ENCODE measurements at places on chromosomes 2 and 18. TPM values are rescaled to one million over a fixed set of nuclear protein-coding genes. Genes with fewer than 3 reads are reported as not detected.

DNA sequence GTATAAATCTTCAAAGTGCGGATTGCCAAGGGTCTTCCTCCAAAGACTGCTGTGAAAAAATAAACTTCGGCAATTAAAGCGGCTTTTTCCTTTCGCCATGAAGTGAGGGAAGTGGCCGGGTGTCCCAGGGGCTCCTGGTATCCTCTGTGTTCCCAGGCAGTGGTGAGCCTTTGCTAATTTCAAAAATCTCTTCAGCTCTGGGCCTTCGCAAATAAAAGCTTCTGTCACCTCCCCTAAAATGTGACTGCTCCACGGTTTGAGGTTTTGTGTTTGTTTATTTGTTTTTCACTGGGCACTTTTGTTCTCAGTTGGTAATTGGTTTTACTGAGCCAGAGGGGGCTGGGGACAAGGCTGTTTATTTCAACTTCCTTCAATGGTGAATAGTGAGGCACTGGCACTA is 270.1 kb upstream of the POU3F3 start:
- DNase-seq = no peak

BOLL gene
- total RNA-seq = not detected

- DNase-seq = no peak
Measured at GRCh38 chr2:222598611-222599010, 57.3 kb downstream of the FARSB start.

DNA sequence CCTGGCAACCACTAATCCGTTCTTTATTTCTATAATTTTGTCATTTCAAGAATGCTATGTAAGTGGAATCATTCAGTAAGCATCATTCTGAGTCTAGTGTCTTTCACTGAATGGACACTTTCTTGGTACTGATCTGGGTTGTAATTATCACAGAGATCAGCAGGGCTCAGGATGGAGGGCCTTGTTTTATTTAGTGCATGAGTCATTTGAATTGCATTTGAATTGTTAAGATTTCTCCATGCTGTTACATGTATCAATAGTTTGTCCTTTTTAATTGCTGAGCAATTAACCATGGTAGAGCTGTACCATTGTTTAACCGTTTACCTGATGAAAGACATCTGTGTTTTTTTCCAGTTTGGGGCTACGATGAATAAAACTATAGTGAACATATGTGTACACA is 256.4 kb downstream of the THSD7B start:
- DNase-seq = no peak

DNA sequence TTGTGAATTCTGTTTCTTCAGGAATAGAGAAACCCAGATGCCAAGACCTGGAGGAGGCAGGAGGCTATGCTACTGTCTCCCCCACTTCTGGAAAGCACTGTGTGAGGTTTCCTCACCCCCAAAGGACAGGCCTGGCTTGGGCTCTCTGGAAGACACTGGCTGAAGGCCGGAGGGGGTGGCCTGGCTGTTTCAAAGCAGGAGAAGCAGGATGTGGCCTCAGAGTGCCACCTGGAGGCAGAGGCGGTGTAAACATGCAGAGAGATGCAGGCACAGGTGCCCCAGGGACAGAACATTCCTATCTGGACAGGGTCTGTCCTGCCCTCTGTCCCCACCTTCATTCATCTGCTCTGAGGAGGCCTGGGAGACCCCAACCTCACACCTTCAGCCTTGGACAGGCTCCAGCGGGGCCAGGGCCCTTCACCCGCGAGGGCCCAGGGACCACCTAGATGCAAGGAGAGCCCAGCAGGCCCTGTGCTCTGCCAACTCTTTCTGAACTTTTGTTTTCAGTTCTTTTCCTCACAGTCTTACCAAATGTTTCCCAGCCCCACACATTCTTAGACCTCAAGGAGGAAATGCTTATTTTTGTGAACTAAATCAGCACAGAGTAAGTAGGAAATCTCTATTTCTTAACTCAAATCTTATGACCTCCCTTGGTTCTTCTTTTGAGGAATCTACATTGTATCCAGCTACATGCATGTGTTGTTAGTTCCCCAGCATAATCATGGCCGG is 79.2 kb downstream of the LONRF2 start:
- no peak for DNase-seq

DNA sequence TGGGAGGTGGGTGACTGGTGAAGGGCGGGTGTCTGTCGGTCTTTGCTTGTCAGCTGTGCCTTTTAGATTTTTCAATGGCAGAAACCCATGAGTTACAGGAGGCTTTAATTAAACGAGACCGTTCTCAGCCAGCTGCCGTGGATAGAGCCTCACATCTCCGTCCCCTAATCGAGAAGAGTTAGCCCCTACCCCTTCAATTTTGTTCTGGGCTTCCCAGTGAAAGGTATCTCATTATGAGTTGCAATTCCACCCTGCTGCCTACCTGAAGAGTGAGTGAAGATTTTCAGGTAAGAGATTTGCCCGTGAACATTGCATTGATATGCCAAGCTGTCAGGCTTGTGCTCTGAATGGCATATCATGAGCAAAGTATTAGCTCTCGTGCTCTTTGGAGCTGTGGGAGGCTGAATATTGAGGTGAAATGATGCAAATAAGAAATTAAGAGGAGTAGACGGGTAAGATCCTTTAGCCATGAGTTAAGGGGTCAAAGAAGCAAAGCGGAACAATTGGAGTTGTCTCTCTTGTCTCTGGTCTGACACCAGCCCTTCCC is 118.7 kb upstream of the MSTN start:
- DNase-seq = no peak

- DNase-seq = peak; percentile 75
Measured at GRCh38 chr2:174059884-174060244, 94.7 kb upstream of the SP3 start.

EML6 gene
- 0.34 TPM for total RNA-seq

DNA sequence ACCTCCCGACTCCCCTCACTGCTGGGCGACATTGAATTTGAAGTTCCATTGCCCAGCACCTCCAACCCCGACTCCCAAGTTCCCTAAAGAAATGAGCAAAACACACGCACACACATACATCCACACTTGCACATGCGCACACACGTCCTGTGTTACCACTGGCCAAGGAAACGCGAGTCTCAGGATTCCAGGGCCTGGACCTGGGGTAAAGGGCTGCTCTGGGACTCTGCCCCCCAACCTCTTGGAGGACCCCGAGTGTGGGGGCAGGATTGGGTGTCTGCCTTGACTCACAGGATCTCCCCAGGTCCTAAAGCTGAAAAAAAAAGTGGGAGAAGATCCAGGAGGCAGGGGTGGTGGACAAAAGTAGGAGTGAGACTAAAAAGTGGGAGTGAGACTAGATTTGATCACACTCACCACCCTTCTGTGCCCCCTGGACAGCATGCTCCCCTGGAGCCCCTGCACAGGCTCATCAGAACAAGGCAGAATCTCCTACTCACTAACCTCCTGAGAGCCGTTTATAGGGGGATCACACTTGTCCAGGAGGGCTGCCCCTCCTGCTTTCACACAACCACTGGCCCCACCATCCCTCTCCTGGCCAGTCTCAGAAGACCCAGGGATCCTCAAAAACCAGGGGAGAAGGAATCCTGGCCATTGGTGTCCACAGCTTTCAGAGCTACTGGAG is 202.2 kb downstream of the TNS1 start:
- no peak for DNase-seq

GRCh38 chr2:46885376-46885775 is 30.2 kb downstream of the MCFD2 start:
- no peak for DNase-seq

DNA sequence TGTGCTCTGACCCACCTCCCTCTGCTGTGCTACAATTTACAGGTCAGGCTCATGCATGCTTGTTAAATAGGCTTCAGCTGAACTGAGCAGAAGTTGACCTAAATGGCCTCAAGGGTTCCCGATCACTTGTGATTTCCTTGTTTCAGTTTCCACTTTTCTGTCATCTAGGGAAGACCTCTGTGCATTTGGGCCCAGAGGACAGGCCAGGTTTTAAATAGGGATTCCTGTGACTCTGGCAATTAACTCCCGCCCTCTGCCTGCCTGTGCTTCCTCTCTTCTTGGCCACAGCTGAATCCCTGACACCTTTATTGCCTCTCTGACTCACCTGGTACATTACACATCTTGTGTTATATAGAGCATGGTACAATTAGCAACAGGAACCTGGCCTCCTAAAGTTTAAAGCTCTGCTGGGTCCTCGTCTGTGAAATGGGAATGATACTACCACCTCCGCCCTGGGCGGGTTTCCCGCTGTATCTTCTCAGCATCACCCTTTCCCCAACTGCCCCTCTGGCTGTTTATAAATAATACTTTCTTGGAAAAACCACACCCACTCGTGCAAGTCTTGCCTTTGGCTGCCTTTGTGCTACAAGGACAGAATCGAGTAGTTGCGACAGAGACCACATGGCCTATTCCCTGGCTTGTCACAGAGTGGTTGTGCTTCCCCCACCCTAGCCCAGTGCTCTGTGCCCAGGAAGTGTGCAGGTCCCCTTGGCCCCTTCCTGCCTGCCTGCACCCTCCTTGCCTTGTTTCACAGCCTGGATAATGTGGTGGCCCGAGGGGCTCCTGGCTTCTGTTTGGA is 7.9 kb downstream of the CABLES1 start:
- peak; percentile 31 for DNase-seq

GRCh38 chr2:64482765-64483504 is 29.0 kb downstream of the LGALSL start:
- DNase-seq = peak; percentile 8

DNA sequence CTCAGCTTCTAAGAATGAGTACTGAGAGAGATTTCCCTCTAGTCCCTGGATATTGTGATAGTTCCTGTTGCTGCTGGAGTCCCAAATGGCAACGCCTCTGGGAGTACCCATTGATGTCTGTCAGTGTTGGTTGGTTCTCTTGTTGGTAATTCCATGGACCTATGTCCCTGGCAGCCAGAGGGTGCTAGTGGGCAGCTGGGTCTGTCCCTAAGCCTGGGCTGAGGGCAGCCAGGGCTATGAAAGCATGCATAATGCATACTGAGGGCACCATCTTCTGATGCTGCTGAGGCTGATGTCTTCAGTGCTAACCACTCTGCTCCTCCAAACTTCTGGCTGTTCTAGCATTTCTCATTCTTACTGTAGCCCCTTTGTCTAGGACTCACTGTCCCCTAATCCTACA is 35.9 kb downstream of the NABP1 start:
- no peak for DNase-seq

- peak; percentile 53 for DNase-seq
Measured at GRCh38 chr2:164620873-164621763, at the start of gene GRB14. Gene GRB14, minus strand, starts transcription at chr2:164621482. Its CDS starts 173 bp downstream, at chr2:164621309.

GRCh38 chr2:108069515-108070310 is 83.4 kb downstream of the SLC5A7 start:
- DNase-seq = no peak

GRCh38 chr2:122156176-122156890 is 400.9 kb downstream of the TSN start:
- no peak for DNase-seq

TIA1 gene
- 76.2 TPM for total RNA-seq

GRCh38 chr2:233981574-233982420 is 64.6 kb downstream of the TRPM8 start:
- no peak for DNase-seq

GRCh38 chr2:51718881-51719280 is 686.9 kb upstream of the NRXN1 start:
- no peak for DNase-seq

- DNase-seq = no peak
Measured at GRCh38 chr2:234164493-234165413, 114.3 kb downstream of the SPP2 start.

GRCh38 chr2:200148366-200148765 is 158.1 kb upstream of the SPATS2L start:
- DNase-seq = peak; percentile 45

ALLC gene
- not detected for total RNA-seq

DNA sequence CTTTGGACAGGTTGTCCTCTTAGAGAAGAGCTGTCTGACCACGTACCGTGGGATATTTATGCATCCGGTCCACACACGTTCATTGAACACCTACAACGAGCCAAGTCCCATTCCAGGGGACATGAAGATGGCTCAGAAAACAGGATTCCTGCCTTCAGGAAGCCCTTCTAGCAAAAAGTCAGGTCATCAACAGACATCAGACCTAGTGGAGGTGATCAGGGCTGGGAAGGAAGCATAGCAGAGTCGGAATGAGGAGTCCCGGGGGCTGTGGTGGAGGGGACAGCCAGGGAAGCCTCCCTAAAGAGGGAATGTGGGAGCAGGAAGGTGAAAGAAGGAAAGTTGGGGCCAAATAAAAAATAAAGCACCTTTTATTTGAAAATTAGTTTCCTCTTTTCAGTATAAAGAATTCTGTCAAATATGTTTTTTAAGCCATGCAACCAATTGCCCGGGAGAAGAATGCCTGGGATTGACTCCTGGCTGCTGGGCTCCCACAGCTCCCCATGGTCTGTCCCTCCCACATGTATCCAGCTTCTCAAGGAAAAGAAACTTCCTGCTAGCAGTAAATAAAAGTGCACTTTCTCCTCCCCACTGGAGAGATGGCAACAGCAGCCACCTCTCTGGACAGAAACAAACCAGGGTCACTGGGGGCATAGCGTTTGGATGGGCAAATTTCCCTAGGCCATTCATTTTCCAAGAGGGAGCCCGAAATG is 144.8 kb downstream of the SMAD7 start:
- DNase-seq = no peak

- no peak for DNase-seq
Measured at GRCh38 chr2:142134911-142135310, 4.1 kb upstream of the LRP1B start.

DNA sequence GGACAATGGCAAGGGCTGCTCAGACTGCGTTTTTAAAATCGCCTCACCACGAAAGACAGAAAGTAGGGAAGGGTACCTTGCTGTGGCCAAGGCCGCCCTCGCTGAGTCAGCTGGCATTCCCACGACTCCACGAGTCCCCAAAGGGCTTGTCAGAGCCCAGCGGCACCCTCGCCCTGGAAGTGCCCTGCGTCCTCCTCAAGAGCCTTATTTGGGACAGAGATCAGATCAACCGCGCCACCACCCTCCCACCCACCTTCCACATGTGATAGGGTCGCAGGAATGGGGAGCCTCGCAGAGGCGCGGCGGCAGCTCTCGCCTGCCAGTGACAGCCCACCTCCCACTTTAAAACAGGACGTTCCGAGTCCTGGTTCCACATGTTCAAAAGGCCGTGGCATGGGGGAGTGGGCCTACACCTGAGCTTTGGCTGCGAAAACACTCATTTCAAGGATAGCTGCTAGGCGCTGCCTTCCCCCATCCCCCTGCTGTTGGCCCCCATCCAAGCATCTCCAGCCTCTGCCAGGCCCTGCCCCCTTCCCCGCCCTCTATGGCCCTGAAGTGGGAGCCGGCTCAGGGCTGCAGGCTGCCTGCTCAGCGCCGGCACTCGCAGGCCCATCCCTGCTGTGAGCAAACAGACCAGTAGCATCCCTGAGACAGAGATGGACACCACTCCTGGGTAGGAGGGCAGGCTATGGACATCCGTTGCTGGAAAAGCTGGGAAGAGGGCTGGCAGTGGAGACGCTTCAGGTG is 38.1 kb upstream of the ARHGEF4 start:
- no peak for DNase-seq

DNA sequence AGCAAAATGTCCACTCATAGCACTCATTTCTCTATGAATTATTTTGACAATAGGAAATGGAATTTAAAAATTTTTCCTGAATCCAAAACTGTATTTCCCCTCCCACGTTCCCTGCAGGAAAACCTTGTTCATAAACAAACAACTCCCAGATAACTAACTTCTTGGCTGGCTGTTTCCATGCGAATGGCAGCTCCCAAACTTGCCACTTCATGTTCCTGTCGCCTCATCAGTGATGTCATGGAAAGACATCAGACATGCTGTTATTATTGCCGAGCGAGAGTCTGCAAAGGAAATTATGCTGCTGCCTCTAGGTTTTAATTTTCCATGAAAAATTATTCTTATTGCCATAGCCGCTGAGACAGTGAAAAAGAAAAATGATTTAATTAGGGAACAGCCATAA is 117.0 kb upstream of the RIOK3 start:
- DNase-seq = no peak

- DNase-seq = no peak
Measured at GRCh38 chr2:153912798-153913396, 41.2 kb downstream of the GALNT13 start.

- DNase-seq = no peak
Measured at GRCh38 chr2:73339201-73339600, 45.9 kb upstream of the EGR4 start.

AMER3 gene
- not detected for total RNA-seq
